Cortex of kidney (tissue), 1 donor: ENCODE measurements at places on chromosomes 1 and 21.

GRCh38 chr21:28781602-28782276, 210.9 kb downstream of the LTN1 start:
- no peak for DNase-seq

DNA sequence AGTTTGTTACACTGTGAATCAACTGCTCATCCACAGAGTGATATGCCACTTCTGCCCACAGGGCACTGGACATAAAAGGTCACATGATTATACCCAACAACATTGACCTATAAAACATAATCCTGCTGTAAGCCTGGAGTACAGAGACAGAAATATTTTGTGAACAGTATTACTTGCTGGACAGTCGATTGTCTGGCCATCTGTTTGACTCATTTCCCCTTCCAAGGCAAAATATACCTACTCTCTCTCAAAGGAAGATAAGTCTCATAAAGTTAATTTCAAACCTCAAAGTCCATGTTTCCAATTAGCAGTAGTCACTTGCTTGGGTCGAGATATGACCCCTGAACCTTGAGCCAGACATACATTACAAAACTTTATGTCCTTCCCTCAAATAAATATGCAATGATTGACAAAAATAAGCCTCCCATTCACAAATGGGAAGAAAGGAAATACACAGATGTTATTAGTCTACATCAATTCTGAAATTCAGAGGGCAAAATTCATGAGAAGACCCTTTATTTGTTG, 39.3 kb upstream of the RGS18 start:
- no peak for DNase-seq

DNA sequence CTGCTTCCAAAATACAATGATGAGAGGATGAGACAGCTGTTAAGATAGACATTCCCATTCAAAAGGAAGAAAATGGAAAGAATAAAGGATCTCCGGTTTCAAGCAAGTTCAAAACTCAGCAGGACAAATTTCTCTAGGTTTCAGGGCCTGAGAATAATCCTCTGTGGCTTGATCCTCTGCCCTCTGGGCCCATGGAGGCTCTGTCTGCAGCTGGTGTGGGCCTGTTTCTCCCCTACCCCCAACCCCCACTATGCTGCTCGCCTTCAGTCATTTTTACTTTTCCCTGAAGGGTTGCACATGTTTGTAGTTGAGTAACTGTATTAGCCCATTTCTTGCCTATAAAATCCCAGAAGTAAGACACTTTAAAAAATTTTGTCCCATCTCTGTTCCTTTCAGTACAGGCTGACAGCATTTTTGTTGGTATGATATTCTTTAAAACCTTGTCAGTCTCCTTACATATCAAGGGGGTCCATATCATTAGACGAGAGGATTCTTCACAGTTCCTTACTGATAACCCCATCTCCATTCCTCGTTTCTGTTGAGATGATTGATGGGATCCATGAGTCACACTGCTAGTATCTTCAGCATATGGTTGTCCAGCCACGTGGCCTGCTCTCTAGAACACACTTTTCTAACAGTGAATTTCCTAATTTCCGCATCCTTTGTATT, 10.5 kb downstream of the ZMYM4 start:
- no peak for DNase-seq

- DNase-seq = no peak
Observed at GRCh38 chr1:76705560-76705959, 161.7 kb upstream of the ST6GALNAC5 start.

DNA sequence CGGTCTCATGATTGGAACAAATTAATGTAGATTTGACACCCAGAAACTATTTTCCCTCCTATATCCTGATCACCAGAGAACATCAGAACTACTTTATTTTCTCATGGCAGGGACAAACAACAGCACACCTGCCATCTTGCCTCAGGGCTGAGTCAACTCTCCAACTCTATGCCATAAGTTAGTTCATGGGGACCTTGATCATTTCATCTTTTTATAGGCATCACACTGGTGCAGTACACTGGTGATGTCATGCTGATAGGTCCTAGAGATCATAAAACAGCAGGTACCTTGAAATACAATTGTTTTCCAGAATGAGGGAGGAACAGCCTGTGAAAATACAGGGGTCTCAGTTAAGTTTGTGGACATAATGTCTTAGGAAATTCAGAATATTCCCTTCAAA, 45.8 kb downstream of the EDN2 start:
- DNase-seq = no peak

DNA sequence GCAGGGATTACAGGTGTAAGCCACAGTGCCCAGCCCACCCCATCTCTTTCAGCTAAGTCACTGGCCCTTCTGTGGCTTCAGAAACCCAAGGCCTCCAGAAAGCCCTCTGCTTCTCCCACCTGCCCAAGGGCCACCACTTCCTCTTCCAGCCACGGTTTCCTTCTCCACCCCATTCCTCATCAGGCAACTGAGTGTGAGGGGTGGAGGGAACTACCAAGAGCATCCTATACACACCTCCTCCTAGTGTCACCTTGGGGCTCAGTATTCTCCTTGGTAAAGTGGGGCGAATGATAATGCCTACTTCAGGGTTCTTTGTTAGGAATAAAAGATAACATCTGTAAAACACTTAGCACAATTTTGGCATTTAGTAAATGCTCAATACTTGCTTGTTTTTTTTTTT, 30.0 kb downstream of the KNCN start:
- DNase-seq = no peak

DNA sequence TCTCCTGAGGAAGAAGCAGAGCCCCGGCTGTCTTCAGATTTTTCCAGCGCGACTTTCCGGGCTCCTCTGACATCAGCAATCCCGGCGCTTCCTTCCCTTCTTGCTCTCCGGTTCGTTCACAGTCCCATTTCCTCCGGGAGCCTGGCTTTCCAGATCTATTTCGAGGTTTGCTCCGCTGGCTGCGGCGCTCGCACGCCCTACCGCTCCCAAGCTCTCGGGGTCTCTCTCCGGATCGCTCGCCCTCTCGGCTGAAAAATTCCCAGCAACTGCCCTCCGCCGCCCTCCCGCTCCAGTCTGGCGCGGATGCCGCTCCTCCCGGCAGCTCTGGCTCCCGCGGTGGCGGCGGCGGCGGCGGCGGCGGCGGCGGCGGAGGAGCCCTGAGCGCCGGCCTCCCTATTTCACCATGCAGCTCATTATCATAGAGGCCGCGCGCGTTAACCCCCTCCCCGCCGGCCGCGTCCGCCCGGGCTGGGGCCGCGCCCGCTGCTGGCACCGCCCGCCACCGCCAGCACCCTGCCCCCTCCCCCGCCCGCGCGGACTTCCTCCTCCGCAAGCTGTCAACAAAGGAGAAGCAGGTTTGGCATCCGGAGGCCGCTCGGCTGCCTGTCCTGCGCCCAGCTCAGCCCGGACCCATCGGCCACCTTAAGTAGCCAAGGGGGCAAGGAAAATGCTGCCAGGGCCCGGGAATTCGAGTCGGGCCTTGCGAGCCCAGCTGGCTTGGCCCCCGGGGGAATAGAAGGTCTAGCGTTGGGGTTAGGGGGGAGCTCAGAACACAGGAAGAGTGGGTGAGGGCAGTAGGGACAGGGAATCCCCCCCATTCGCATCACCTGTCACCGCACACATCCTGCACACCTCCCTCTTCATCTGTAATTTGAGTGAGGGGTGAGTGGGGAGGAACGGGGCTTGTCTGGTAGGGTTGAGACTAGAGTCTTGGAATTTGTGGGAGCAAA, at the start of gene PLXNA2:
Gene PLXNA2, minus strand, starts transcription at position 418 of the 950 bp plus-strand sequence. CDS start 26,462 bp downstream, outside the sequence.
- peak; percentile 24 for DNase-seq

DNA sequence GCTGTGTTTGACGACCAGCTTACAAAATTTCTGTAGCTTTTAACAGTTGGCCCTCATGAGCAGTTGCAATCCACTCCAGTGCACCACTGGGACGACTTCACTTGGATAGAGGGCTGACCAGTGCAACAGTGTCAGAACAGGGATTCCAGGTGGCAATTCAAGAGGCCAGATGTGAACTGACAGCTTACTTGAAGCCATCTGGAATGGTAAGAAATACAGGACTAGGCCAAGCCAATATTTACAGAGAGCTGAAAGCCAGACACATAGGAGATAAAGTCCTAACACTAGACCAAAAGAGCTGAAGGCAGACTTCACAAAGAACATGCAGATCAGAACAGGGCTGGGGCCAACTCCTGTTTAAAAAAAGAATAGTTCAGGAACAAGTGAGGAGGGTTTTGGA, 93.5 kb upstream of the NFIA start:
- DNase-seq = no peak

- DNase-seq = no peak
Observed at GRCh38 chr1:32234792-32235191, 12.2 kb upstream of the FAM167B start.

GRCh38 chr21:39082656-39083376, 100.4 kb downstream of the PSMG1 start:
- DNase-seq = no peak

GRCh38 chr1:202888221-202888530, 773 bp downstream of the RABIF start:
- no peak for DNase-seq

GRCh38 chr1:197976368-197976767, 59.2 kb downstream of the LHX9 start:
- no peak for DNase-seq

DNA sequence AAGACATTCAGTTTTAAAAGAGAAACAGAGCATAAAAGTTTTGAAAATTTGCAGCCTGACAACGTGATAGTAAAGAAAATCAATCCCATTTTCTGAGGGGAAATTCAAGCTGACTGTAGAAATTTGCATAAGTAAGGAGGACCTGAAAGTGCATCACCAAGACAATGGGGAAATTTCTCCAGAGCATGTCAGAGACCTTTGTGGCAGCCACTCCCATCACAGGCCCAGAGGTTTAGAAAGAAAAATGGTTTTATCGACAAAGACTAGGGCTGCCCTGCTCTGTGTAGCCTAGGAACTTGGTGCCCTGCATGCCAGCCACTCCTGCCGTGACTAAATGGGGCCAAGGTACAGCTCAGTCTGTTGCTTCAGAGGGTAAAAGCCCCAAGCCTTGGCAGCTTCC, 1640.2 kb upstream of the PRMT6 start:
- DNase-seq = no peak

DNA sequence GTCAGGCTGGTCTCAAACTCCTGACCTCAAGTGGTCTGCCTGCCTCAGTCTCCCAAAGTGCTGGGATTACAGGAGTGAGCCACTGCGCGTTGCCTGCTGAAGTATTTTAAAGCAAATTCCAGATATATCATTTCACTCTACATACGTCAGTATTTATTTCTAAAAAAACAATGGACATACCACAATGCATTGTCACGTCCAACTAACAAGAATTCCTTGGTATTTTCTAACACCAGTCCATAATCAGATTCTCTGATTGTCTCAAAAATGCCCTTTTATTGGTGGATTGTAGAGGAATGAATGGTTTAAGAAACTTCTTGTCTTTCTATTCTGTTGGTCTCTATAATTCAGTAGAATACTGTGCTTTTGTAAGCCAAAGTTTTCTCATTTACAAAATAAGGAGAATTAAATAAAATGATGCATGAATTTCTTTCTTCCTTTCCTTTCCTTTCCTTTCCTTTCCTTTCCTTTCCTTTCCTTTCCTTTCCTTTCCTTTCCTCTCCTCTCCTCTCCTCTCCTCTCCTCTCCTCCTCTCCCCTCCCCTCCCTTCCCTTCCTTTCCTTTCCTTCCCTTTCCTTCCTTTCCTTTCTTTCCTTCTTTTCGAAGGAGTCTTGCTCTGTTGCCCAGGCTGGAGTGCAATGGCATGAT, 55.8 kb downstream of the VPS13D start:
- no peak for DNase-seq

- no peak for DNase-seq
Observed at GRCh38 chr1:223246476-223247112, 103.5 kb upstream of the TLR5 start.

DNA sequence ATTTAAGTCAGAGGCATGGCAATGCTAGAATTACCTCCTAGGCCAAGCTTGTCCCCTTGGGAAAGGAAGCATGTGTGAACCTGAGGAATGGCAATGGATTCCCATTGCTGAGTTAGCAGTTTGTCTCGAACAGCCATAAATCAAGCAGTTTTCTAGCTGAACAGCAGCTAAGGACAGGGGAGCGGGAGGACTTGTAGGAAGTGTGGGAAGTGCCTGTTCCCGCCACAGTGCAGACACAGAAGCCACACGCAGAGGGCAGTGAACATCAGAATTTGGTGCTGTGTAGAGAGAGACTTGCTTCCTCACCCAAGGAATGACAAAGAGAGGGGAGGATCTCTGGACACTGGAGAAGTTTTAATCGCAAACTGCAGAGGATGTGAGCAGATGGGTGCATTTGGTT, 3.8 kb downstream of the PHGDH start:
- no peak for DNase-seq

DNA sequence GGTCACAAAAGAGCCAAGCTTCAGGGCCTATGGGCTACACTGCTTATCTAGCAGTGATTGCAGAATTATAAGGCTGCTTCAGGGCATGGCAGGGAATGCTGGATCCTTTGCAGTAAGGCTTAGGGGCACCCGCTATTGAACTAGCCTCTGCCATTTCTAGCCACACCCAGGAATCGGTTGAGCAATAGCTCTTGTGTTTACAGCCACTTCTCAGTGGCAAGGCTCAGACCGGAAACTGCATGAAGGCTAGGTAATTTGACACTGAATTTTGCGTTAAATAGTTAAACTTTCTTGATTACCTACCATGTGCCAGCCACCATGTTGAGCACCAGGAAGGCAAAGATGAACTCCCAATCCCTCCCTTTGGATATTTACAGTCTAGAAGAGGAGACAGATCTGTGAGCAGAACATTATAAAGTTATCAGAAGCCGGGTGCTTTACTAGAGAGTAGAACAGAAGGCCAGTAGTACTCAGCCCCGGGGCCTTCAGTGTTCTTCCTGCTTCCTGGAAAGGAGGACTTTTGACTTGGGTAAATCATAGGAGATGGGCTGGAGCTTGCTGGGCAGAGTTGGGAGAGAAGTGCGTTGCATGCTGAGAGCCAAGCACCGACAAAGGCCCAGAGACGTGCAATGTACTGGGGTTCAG, 98.6 kb upstream of the LPGAT1 start:
- no peak for DNase-seq

- no peak for DNase-seq
Observed at GRCh38 chr1:21818656-21819055, 6.6 kb downstream of the LDLRAD2 start.

DNA sequence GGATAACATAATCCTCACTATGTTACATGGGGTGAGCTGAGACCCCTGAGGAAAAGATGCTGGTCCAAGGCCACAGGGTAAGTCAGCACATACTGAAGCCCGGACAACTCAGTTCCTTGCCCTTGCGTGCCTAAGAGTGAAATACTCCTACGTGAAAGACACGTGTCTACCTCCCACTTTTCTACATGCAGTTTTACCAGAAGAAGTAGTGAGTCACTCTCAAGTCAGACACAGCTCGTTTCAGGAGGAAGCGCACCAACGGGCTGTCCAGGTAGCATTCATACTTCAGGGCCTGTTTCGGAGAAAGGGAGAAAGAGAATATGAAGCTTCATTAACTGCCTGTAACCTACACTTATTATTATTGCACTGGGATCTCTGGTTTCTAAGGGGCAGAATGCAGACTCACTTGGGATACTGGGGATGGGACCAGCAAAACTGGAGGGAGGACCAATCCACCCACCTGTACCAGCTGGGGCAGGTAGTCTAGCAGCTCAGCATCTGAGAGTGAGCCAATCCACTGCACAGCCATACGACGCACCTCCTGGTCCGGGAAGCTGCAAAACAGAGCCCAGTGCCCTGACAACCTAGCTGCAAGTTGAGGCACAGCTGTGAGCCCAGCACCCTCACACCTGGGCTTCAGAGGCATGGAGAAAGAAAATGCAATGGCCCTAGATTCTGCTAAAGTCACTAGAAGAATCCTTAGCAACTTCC, 32.4 kb upstream of the PPP1R15B start:
- DNase-seq = no peak
